CD14-positive monocyte (primary cell): ENCODE measurements at places on chromosomes 7 and 10. TPM values are rescaled to one million over a fixed set of nuclear protein-coding genes. Genes with fewer than 3 reads are reported as not detected.

GRCh38 chr7:25167262-25167843 lies 42.3 kb upstream of the CYCS start:
- DNase-seq = no peak
- H3K27ac ChIP-seq = no peak overlapping the region
- peaks cover 43% of the 10 kb centered on the region for H3K36me3 ChIP-seq
- H3K4me1 ChIP-seq = no peaks in the 10 kb centered on the region
- H3K27me3 ChIP-seq = no peaks in the 10 kb centered on the region

- peaks cover 17% of the 10 kb centered on the region for H3K4me1 ChIP-seq
- H3K4me3 ChIP-seq = no peak overlapping the region
- peaks cover 14% of the 10 kb centered on the region for H3K27me3 ChIP-seq
Measured at GRCh38 chr7:100130608-100131453, 4.1 kb downstream of the MBLAC1 start.

DNA sequence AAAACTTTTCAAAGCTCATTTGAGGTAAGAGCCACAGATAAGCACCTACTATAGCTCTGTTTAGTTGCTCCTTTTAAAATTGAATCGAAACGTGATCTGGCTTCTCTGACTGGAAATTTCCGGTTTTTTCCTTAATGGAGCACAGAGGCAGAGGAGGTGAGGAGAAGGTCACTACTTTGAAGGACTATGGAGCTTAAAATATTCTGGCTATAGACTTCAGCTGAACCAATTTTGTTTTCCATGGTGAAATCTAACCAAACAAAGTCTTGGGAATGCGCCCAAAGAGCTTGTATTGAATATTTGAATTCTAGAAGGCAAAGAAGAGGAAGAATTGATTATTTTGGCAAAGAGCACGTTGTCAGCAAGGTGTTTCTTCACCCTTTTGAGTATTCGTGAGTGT lies 711.1 kb downstream of the SUGCT start:
- H3K36me3 ChIP-seq = no peaks in the 10 kb centered on the region
- H3K4me1 ChIP-seq = no peaks in the 10 kb centered on the region
- no peak for DNase-seq

GRCh38 chr10:80172896-80173295 lies 32.4 kb downstream of the ANXA11 start:
- no peak overlapping the region for H3K27ac ChIP-seq
- peaks cover 43% of the 10 kb centered on the region for H3K36me3 ChIP-seq
- H3K27me3 ChIP-seq = no peaks in the 10 kb centered on the region
- H3K4me1 ChIP-seq = peaks cover 4% of the 10 kb centered on the region
- no peak for DNase-seq
- H3K4me3 ChIP-seq = no peak overlapping the region

Gene AMZ1
- polyA plus RNA-seq = 0.14 TPM

Gene OR2A25
- not detected for polyA plus RNA-seq

Gene SPDYE16
- 0.06 and 0.23 TPM in 2 replicates for polyA plus RNA-seq

Gene SPAM1
- not detected in 2 replicates for polyA plus RNA-seq

Gene TMEM130
- polyA plus RNA-seq = 0.05 and 0.41 TPM in 2 replicates
